Stimulated activated CD8-positive, alpha-beta memory T cell treated with anti-CD3 and anti-CD28 coated beads, Interleukin-15, amount 100 ng/mL, for 24 hours (primary cell): ENCODE measurements at places on chromosomes 2 and 18.

DNA sequence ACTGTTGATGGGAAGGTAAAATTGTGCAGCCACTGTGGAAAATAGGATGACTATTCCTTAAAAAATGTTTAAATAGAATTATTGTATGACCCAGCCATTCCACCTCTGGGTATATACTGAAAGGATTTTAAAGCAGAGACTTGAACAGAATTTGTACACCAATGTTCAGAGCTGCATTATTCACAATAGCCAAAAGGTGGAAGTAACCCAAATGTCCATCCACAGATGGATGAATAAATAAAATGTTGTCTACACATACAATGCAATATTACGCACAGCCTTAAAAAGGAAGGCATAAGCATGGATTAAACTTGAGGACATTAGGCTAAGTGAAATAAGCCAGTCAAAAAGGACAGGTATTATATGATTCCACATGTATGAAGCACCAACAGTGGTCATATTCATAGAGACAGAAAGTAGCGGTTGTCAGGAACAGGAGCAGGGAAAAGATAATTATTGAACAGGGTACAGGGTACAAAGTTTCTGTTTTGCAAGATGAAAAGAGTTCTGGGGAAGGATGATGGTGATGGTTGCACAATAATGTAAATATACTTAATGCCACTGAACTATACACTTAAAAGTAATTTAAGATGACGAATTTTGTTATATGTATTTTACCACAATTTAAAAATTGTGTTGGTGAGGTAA is 39.4 kb downstream of the EVA1A start:
- DNase-seq, result no peak

GRCh38 chr2:216657980-216658379 is 24.8 kb downstream of the IGFBP2 start:
- no peak for DNase-seq

DNA sequence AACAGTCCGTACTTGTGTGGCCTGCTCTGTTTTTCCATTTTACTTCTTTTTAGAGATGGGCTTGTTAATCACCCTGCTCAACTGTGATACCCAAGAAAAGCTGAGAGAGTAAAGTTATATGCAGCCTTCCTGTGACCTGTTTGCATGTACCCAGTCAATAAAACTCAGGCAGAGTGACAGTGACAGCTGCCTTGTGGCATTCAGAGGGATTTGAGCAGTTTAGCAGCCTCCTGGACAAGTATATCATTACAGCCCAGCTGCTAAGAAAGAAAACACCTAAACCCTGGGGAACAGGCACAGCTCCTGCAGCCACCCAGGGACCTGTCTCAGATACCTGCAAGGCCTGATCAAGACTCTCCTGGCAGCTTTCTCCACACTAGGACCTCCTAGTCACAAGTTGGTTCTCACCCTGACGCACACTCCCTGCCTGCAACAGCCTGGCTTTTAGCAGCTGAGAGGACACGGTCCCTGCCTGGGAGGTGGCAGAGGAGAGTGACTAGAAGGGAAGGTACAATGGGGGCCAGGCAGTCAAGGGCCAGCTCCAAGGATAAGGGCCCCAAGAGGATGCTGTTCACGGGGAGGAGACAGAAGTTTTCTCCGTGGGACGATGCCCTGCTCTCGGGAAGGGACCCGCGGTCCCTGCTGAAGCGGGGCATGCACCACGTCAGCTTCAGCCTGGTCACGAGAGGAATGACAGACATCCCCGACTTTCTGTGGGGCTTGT is at the start of gene LRRC30:
Gene LRRC30 (plus strand): TSS at position 464 of the 724 bp plus-strand sequence. CDS start 50 bp downstream, at position 514.
- DNase-seq, result no peak

DNA sequence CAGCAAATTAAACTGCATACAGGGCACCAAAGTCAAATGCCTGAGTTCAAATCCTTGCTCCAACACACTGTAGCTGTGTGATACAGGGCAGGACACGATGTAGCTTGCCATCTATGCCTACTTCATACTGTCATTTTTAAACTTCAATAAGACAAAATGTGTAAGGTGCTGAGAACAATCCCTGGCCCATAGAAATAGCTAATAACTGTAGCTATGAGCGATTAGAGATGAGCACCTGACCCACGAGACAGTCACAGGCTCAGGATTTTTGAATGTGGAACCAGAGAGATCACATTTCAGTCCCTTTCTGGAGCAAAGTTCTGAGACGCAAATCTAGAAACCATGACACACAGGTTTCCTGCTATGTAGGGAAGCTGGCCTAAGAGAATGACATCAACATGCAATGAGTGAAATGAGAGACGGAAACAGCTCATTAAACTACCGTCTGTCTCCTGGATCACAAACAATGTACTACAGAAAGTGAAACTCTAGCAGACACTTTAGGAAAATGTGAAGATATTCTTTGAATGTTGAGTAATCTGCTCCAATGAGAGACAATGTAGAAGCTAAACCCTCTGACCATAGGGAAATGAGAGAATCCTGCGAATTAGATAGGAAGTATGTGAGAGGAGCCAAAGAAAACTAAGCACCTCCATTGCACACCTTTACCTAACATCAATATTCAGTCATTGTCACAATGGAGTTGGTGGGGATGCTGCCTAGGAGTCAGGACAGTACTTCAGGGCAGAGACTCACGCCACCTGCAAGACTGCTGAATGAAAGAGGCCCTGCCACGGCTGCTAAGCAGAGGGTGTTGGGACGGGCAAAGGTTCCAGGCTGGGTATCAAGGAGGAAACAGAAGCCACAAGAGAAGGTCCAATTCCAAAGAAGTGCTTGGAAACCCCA is 25.5 kb downstream of the B4GALT6 start:
- no peak for DNase-seq

- no peak for DNase-seq
Measured at GRCh38 chr2:215698566-215698965, 262.7 kb upstream of the FN1 start.

- DNase-seq, result no peak
Measured at GRCh38 chr2:129734343-129735034, 245.0 kb upstream of the RAB6C start.

DNA sequence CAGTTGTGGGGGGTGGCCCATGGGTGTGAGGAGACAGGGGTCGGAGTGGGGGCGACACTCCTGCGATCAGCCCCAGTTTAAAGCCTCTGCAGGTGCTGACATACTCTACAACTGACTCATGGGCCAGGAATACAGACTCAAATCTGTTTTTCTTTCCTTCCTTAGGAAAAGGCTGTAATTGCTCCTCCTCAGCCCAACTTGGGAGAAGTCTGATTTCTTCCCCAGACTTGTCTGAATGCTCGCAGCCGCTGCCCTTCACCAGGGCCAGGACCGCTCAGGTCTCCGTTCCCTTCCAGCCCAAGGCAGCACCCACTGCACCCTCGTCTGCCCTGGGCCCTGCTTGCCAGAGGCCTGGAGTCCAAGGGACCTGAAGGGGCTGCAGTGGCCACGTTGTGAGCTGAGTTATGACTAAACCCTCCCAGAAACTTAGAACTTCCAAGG is 41.3 kb downstream of the RHOB start:
- DNase-seq, result no peak

GRCh38 chr18:63319383-63320122 is at the start of gene BCL2:
TSS of gene BCL2 (minus strand) at chr18:63319769.
- DNase-seq, result peak; percentile 21

DNA sequence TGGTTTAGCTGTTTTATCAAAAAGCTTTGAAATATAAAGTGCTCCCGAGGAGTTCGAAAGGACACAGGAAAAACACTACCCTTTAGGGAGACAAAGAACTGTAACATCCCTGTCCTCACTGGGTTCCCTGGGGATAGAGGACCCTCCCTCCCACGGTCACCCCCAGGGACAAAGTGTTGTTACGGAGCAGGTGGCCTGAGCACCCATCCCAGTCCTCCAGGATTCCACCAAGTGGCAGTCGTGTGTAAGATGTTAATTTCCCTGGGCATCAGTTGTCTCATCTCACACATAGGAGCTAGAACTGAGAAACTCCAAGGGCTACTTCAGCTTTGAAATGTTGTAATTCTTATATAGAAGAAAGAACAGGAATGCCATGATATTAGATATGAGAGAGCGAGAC is 137.7 kb downstream of the ALK start:
- DNase-seq, result no peak

- no peak for DNase-seq
Measured at GRCh38 chr2:222289278-222290160, 9.3 kb downstream of the PAX3 start.

- no peak for DNase-seq
Measured at GRCh38 chr2:209788925-209789324, 17.3 kb downstream of the UNC80 start.

GRCh38 chr18:61992285-61992684 is 99.5 kb upstream of the RNF152 start:
- DNase-seq, result no peak

DNA sequence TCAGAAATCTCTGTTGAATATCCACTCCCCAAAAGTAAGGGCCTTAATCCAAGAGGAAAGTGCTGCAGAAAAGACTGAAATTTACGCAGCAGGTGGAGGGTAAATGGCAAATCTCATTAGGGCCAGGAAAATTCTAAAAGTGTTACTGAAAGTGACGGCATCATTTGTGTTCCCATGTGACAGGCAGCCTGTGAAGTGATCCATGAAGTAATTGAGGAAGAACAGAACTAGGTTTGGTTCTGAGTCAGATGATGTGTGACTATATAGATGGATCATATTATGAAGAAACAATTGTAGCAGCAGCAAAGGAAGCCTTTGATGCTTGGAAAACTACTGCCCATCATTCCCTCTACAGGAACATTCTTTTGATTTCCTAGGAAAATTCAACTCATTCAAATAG is 401.2 kb downstream of the TGIF1 start:
- DNase-seq, result no peak

GRCh38 chr18:76468345-76469304 is 26.4 kb downstream of the ZNF516 start:
- DNase-seq, result no peak

GRCh38 chr2:220654322-220654721 is 917.8 kb downstream of the EPHA4 start:
- no peak for DNase-seq

DNA sequence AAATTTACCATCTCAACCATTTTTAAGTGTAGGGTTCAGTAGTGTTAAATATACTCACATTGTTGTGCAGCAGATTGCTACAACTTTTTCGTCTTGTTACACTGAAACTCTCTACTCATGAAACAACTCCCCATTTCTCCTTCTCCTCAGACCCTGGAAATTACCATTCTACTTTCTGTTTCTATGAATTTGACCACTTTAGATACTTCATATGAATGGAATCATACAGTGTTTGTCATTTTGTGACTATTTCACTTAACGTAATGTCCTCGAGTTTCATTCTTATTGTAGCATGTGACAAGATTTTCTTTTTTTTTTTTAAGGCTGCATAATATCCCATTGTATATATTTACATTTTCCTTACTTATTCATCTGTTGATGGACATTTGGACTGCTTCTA is 203.8 kb downstream of the PLCL1 start:
- no peak for DNase-seq

GRCh38 chr2:73984922-73985307 is 205 bp downstream of the TET3 start:
- DNase-seq, result no peak

DNA sequence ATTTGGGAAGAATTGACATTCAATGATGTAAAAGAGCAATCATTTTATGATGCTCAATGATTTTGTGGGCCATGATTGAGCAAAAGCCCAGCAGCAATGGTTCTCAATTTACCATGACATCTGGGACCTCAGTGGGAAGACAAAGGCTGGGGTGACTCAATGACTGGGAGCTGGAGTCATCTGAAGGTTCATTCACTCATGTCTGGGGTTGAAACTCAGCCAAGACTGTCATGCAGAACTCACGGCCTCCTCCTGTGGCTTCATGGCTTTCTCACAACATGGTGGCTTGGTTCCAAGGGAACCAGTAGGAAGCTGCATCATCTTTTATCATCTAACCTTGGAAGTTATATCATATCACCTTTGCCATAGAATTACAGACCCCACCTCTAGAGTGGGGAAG is 45.1 kb upstream of the CD226 start:
- DNase-seq, result no peak

GRCh38 chr2:219644801-219645480 is 17.5 kb downstream of the SLC4A3 start:
- no peak for DNase-seq

DNA sequence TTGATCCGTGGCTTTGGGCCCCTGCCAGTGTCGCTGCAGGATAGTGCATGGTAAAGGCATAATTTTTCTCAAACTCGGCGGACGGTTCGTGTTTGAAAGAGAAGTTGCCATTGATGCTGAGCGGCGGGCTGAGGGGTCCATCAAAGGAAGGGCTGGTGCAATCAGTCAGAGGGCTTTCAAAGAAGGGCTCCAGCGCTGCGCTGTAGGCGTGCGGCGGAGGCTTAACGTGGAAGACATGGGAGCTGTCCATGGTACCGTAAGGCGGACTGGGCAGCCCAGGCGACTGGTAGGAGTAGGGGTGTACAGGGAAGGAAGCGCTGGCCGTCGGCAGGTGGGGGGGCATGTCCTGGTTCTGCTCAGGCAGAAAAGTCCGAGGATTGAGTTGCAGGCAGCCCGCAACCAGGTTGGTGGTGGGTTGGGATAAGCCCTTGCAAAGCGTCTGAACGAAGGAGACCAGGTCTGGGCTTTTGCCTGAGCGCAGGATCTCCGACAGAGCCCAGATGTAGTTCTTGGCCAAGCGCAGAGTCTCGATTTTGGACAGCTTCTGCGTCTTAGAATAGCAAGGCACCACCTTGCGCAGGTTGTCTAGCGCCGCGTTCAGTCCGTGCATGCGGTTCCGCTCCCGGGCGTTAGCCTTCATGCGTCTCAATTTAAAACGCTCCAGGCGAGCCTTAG is 2.3 kb downstream of the NEUROD1 start:
- DNase-seq, result no peak

DNA sequence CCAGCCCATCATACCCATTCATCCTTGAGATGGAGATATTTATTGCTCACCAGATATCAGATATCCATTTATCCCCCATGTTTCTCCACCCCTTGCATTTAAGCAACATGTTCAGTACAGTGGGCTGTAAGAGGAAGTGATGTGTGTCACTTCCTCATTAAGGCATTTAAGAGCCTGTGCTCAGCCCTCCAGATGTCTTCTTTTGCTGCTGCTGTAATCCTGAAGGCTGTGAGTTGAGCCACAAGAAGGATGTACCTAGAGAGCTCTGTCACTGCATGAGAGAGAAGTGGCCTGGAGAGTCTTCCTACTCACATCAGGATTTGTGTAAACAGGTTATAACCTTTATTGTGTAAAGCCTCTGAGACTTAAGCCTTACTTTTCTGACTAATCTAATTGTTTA is 151.8 kb upstream of the UNC80 start:
- DNase-seq, result no peak

GRCh38 chr2:150192701-150193100 is 294.8 kb downstream of the RND3 start:
- DNase-seq, result no peak

DNA sequence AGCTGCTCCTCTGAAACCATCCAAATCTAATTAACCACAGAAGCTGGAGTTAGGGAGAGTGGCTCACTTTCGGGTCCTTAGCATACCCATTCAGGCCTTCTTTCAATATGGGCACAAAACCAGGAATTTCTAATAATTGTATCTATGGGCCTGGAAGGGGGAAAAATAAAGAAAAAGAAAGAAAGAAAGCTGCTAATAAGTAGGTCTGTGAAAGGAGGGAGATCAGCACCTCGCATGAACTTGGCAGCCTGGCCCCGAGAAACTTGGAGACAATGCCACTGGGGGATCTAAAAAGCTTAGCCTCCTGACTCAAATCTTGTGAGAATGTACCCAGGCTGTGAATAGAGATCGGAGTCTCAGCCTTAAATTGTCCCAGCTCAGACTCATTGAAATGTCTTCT is 252.1 kb upstream of the SLC14A2 start:
- no peak for DNase-seq

GRCh38 chr2:55848096-55848495 is 75.5 kb downstream of the EFEMP1 start:
- DNase-seq, result no peak
